ENCODE measurements at places on chromosomes 5 and 9.

DNA sequence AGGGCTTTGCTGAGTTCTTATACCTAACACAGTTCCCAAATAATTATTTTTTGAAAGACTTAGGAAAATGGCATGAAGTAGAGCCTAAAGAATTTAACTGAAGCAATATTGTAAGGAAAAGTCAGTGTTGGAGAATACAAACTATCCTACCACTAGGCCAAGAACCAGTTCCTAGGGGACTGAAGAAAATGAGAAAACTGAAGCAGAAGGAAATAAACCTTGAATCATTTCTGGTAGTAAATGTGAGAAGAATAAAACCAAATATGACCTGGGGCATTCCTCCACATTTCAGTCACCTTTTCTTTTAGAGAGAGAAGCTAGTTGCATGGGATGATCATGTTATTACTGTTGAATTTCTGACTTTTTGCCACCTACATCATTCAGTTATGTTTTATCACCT lies 1393.9 kb upstream of the C9orf72 start:
- DNase-seq, result no peak

DNA sequence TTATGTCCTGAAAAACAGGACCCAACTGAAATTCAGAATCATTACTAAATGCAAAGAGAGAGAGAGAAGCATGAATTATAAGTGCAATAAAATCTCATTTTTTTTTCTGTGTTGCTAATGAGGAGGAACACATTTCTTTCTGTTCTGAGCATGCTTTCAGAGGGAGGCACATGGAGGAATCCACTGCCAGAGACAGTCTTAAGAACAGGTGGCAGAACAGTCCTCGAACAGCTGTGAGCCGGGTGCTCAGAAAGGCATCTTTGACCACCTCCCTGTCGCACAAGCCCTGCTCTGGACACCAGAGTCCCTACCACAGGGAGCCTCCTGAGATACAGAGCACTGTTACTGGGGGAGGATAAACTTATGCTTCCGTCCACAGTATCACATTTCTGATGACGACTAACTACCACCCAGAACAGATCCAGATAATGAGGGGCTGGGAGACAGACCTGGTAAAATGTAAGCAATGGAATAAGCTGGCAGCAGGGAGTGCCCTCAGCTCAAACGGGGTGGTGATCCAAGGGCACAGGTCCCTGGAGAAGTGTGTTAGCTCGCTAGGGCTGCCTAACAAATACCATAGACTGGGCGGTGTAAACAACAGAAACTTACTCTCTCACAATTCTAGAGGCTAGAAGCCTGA lies 134.0 kb downstream of the SLC1A3 start:
- no peak for DNase-seq

GRCh38 chr5:179765400-179765799 lies 28.4 kb upstream of the LTC4S start:
- no peak for DNase-seq

- DNase-seq, result no peak
These were observed 22.0 kb downstream of the HINT1 start for GRCh38 chr5:131142970-131143617.

GRCh38 chr5:161078793-161079192 lies 226.8 kb upstream of the ATP10B start:
- no peak for DNase-seq

DNA sequence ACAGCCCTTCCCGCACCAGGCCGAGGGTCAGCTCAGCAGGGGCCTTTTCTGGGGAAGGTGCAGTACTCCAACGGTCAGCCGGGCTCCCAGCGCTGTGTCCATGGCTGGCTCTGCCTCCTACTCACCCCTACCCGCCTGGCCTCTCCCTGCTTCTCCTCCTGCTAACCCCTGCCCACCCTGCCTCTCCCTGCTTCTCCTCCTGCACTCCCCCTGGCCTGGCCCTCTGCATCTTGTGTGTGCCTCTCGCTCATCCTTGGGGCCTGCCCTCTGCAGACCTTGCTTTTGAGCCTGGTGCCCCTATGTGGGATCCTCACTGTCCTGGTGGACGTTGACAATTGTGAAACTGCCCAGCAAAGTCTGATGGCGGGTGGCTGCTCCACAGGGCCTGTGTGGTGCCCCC lies 274.6 kb upstream of the IRX2 start:
- DNase-seq, result no peak

GRCh38 chr5:79481574-79481973 lies 32.4 kb downstream of the HOMER1 start:
- DNase-seq, result no peak

- no peak for DNase-seq
These were observed 623.7 kb downstream of the BNC2 start for GRCh38 chr9:16246785-16247184.

DNA sequence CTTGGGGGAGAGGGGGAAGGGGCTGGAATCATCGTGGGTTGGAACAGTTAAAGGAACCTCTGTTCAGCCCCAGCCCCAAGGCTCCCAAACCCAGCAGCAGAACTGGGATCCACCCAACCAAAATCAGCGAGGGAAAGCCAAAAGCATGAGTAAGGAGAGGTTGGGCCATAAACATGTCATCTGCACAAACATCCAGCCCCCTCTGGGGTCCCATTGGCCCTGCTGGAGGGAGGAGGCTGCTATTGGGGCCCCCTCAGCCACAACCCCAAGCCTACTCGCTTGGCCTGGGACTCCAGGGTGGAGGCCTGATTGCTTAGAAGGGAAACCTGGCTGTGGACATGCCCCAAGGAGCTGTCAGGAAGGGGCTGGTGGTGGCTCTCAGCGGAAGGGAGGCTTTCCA lies 154.9 kb downstream of the FGF18 start:
- no peak for DNase-seq

DNA sequence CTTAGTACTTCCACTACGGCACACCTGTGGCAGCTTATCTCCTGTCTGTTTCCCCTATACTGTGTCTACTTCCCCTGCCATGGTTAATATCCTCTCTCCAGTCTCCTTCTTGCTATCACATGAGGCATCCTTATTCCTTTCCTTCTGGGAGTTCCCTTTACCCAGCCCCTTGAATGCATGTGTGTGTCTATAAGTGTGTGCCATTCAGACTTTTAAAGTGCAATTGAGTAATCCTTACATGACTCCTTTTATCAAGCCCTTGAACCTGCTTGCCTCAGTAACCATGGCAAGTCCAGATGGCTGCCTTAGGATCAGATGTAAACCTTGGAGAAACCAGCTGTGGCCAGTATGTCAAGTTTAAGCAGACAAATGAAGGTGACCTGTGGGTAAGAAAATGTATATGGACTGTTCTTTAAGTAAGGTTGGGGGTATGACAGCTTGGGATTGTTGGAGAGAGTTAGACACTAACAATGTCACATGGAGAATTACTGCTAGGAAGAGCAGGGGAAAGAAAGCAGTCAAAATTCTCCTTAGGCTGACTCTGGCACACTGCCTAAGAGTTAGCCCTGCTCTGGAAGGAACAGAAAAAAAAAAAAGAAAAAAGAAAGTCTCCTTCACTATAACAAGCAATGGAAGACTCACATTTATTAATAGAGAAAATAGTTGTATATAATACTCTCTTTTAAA lies 142.1 kb downstream of the HINT1 start:
- no peak for DNase-seq

DNA sequence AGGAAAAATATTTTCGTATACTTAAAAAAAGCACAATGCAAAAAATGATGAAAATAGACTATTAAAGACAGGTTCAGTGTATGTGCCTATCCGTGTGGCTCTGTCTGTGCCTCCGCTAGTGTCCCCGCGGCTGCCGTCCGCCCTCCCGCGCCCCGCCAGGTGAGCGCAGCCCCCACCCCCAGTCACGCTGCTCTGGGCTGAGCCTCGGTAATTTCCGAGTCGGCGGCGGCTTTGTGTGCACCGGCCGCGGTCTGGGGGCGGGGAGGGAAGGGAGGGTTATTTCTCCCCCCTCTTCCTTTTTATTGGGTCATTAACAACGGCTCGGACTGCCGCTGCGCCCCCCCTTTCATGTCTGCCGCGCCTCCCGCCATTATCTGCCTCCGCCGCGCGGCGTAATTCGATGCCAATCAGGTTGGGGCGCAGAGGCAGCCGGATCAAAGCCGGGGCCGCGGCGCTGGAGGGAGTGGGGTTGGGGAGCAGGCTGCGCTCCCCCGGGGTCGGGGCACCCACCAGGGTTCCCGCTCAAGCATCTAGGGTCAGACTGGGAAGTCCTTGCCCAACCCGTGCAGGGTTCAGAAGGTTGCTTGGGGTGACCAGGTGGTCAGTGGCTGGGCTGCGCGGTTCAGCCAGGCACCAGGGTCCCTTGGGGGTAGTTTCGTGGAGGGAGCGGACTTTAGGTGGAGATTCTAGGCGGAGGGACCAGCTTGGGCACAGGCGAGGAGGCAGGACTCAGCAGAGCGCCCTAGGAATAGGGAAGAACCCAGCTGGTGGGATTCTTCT lies 39.5 kb upstream of the PSD2 start:
- no peak for DNase-seq

DNA sequence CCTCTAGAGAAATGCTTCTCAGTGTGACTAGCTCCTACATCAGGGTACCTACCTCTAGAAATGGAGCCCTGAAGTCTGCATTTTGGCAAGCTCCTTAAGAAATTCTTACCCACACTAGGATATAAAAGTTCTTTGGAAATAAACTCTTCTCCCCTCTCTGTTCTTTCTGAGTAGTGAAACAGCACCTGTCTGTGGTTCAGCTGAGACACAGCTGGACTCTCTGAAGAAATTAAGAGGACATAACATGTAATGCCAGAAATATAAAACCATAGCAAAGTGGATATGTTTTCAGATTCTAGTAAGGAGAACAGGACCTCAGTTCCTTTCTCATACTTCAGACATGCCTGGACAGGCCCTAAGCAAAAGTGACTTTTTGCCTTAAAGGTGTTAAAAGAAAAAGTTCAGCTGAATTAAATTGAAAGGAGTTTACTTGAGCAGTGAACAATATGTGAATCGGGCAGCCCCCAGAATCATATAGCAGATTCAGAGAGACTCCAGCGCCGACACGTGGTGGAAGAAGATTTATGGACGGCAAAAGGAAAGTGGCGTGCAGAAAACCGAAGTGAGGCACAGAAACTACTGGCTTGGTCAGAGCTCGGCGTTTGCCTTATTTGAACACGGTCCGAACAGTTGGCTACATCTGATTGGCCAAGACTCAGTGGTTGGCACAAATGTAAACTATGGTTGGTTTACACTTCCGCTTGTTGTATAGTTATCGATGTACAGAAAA lies 64.5 kb downstream of the PRKACG start:
- DNase-seq, result no peak

GRCh38 chr5:55316837-55317236 lies 9.0 kb downstream of the MTREX start:
- DNase-seq, result no peak

DNA sequence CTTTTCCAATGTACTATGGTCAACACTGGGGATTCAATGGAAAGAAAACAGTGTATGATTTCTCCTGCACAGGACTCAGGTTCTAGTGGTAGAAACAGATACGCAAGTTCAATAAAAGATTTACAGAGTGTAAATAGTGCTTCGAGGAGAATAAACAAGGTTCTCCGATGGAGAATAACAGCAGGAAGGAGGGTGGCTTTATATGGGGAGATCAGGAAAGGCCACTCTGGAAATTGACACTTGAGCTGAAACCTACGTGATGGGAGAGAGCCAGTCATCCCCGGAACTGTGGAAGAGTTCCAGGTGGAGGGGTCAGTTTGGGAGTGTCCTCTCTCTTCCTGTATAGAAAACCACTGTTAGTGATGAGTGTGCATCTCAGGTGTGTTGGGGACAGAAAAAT lies 65.9 kb downstream of the GARNL3 start:
- DNase-seq, result no peak

DNA sequence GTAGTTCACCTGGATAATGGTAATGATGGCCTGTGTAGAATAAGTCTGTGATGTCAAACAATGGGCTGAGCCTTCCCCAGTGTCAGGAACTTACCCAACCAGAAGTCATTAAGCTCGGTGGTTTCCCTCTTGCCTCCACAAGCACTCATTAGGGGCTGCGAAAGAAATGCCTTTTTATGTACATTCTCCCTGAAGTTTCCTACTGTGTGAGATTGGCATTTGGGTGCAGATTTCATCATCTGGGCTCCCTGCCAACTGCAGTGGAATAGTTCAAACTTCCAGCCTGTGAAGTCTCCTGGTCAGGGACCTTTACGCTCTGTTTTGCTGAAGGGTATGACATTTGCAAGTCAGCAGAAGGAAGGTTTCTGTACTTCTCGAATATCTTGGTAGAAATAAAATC lies 41.6 kb upstream of the TMEM215 start:
- no peak for DNase-seq

GRCh38 chr5:63211448-63212132 lies 633.0 kb downstream of the LRRC70 start:
- no peak for DNase-seq

DNA sequence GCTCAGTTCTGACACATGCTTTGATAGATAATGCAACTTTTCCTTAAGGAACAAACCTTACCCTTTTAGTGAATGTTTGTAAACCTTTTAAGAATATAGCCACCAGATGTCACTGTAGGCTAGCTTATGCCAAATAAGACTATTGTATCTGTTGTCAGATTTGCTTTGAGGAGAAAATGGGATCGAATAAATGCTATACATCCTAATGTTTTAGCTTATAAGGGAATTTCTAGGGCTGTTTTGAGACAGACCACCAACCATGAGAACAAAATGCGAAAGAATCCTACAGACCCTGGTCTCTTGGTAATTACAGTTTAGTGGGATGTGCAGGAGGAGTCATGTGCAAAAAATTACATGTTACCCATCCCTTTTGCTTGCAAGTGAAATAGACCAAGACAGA lies 127.6 kb upstream of the NMUR2 start:
- no peak for DNase-seq

DNA sequence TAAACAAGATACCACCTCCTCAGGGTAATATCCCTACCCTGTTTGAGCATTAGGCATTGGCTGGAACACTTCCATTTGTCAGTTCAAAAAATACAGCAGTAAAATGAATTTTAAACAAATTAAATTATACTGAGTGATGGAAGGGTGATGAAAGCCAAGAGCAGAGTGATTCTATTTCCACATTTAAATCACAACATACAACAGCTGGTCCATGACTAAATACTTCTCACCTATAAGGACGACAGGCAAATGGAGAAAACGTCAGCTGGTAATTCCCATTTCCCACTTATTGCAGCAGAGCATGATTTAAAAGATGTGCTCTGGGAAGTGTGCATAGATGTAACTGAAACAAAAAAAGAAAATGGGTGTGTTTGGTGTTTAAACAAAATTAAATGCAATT lies 543.6 kb upstream of the DAB2 start:
- no peak for DNase-seq

- no peak for DNase-seq
These were observed 72.6 kb upstream of the BRINP1 start for GRCh38 chr9:119441832-119442231.

DNA sequence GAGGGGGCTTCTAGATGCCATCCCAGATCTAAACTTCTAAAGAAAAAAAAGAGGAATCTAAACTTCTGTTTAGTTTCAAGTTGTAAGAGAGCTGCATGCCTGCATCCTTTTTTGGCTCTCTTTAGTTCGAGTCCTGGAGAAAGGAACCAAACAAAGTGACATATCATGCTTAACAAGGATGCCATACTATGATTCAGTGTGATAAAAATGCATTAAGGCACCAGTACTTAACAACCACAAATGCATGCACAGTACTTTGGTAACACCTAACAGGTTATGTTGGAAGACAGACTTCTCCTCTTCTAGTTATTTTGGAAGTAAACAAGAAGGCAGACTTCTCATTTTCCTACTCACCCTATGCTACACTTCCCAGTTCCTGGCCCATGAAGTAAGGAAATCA lies 27.3 kb downstream of the NME5 start:
- no peak for DNase-seq

All from activated T-cell treated with anti-CD3 and anti-CD28 coated beads for 24 hours (primary cell).